B cell (primary cell): ENCODE measurements at places on chromosomes 5 and 9.

- DNase-seq: no peak
Observed at GRCh38 chr5:59317023-59317773, 576.3 kb downstream of the PDE4D start.

- DNase-seq: no peak
Observed at GRCh38 chr5:105885266-105885665, 1785.5 kb downstream of the EFNA5 start.

GRCh38 chr9:4131946-4132345 lies 167.9 kb downstream of the GLIS3 start:
- DNase-seq: no peak

GRCh38 chr9:130590305-130590704 lies 10.9 kb downstream of the FUBP3 start:
- DNase-seq: no peak

DNA sequence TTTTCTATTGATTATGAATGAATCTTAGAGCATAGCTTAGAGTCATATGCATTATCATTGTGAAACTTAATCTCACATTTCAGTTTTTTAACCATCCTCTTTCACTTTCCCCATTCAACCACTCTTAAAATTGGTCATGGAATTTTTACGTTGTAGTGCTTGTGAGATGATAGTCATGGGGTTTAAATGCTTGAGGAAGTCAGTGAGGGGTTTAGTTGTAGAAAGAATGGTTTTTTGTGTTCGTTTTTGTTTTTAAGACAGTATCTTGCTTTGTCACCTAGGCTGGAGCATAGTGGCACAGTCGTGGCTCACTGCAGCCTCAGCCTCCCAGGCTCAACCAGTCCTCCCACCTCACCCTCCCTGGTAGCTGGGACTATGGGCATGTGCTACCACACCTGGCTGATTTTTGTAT lies 19.6 kb downstream of the UGCG start:
- peak; percentile 35 for DNase-seq

GRCh38 chr5:166257661-166258060 lies 2033.8 kb upstream of the WWC1 start:
- DNase-seq: no peak

DNA sequence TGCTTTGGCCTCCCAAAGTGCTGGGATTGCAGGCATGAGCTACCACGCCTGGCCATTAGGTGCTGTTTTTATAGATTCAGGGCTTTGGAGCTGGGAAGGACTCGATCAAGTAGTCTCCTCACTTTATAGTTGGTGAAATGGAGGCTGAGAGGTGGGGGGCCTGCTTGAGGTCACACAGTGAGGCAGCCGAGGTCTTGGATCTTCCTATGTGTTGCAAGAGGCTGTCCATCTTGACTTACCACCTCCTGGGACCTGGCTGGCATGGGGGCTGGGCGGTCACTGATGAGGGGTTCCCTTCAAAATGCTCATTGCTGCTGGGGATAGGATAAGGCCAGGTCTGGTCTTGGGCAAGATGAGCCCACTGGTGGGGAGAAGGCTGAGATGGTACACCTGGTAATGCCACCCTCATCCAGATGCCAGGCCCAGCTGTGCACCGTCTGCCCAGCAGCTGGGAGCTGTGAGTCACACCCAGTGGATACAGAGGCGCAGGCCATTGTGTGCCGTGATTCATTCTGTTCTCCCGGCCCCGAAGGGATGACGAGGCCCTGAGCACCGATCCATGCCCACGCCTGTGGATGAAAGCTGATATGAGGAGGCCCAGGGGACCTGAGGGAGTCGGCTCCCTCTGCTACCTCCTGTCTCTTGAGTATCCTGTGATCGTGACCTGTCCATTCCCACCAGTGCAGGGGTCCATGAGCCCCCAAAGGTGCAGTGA lies 10.5 kb upstream of the NDST1 start:
- DNase-seq: no peak

DNA sequence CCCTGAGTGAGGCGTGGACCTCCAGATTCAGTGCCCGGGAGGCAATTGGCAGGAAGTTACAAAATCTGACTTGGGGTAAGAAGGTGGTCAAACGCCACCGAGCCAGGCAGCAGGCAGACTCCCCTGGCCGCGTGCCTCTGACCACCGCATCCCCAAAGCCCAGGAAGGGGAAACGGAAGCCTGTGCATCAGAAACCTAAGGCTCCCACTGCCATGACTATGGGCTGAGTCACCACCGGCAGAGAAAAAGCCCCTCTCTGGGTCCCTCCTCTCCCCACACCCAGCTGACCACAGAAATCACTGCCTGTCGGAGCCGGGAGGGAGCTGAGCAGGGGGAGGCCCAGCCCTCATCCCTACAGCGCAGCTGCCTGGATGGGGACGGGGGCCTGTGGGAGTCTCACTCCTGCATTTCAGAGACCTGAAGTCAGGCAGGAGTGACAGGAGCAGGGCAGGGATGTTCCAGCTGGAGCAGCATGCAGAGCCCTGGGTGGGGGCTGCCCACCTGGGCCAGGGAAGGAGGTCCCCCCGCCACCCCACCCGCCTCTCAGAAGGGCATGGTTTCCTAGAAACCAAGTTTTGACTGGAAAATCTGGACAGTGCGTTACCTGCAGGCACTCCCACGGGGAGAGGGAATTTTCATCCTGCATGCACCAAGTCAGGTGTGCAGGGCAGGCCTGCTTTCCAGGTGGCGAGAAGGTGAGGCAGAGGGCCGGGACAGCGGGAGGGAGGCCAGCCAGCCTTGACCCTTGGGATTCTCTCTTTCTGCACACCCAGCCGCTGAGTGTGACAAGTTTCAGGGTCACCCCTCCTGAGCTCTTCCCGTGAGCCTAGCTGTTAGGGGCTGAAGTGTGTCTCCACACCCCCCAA lies 68.2 kb downstream of the LRSAM1 start:
- DNase-seq: no peak

DNA sequence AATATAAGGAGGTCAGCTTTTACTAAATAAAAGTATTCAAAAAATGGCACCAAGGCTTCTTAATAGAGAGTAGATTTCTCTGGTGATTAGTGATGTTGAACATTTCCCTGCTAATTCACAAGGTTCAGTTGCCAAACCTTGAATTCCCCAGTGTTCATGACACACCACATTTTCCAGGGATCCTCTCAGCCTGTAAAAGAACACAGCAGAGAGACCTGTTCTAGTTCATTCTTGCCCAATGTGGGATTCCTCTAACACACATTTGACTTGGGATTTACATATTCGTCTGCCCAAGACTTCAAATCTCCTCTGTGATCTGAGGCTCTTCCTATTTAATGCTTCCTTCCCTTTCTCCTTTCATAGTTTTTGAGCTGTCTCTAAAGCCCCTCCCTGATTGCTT lies 273.2 kb upstream of the CDH9 start:
- no peak for DNase-seq

DNA sequence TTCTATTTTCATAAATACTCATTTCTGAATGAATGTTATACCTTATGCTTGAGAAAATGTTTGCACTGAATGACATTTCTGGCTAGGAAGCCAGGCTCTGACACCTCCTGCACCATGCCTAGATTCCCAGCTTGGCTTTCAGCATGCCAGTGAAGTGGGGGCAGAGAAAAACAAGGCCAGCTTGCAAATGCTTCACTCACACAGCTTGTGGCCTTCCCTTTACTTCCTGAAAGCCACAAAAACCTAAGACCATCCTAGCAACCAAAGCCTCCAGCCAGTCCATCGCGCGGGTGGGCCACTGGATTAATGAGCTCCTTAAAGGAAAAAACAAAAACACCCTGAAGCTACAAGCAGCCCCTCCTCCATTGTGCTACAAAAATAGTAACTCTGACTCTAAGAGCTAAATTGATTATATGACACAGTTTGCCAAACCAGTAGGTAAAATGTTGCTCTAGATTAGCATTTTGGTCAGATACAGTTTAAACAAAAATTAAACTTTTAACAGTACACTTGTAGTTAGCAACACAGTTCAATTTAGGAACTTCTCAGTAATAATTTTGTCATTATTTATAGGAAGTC lies 159.9 kb downstream of the TSSK1B start:
- no peak for DNase-seq

DNA sequence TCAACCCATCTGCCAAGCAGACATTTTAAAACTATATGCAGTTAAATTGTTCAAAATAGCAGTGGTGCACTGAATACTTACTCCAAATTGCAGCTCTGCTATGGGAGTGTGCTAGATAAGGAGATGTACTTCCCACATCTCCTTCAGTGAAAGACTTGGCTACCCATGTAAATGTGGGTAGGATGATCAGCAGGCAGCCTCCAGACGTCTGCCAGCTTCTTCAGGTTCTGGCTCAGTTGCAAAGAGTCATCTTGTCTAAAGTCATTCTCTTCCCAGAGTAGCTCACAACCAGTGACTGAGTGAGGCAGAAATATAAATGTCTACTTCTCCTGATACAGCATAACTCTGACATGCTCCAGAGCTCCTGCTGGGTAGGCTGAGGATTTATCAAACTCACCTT lies 1050.0 kb upstream of the CDH10 start:
- DNase-seq: no peak

DNA sequence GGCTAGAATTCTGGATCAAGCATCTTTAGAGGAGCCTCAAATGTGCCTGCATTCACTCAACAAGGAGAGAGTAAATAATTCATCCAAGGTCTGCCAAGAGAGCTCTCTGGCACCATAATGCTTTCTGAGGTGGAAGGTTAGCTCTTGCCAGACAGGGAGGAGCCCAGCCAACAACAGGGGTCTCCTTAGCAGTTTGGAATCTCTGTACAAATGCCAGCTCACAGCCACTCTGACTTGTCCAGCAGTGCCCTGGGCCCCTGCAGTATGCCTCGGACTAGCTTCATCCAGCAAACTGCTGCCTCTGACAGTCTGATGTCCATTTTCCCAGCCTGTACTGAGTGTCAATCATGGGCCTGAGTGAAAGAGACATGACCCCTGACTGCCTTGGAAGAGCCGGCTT lies 127.2 kb upstream of the SLC44A1 start:
- DNase-seq: no peak

DNA sequence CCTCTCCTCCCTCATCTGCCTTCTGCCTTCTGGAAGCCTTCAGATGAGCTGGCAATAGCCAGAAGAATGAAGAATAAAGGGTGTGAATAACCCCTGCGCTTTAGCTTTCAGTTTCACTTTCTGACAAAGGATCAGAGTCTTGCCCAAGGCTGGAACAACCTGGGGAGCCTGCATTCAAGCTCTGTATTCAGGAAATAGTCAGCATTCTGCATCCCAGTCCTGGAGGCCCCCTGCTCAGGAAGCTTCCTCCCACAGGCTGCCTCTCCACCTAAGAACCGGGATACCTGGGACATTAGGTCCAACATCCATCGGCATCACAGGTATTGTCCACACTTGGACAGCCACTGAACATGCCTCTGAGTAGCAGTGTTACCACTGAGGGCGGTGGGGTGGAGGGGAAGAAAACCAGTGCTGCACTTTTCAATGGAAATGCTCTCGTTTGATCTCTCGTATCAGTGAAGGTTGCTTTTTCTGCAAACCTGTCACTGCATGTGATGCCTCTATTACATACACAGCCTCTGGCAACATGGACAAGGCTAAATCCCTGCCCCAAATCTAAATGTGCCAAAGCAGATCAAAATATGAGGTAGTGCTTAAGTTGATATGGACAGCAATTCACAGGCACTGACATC lies 39.8 kb upstream of the ACO1 start:
- no peak for DNase-seq

- DNase-seq: peak; percentile 83
Observed at GRCh38 chr5:181173027-181173419, 25.6 kb downstream of the OR2V2 start.

DNA sequence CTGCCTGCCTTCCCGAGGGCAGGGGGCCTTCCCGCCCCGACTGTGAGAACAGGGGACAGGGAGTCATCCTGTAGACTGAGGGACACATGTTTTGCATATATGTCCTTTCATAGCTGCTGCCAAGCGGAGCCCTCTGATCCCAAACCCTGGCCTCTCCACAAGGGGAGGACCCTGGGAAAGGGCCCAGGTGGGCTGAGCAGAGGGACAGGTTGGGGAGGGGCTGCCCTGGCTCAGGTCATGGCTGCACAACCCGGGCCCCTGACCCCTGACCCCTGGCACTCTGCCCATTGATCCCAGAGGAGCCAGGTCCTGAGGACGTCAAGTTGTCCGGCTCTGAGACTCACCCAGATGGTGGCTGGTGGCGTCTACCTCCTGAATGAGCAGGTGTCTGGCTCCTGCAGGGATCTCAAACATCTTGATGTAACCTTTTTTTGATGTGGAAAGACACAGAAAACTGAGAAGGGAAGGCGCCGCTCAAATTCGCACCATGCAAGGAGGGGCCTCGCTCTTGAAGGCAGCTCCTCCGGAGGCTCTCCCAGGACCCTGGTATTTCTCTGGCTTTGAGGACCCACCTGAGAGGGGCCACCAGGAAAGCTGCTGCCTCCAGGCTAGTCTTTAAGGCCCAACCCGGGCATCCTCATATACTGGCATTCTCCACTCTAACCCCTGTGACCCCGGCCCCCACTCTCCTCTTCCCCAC lies 71.9 kb downstream of the ZNF354C start:
- DNase-seq: no peak
